ENCODE measurements at places on chromosomes 1 and 21.

GRCh38 chr1:39044762-39045161 lies 18.6 kb downstream of the NDUFS5 start:
- no peak for DNase-seq

DNA sequence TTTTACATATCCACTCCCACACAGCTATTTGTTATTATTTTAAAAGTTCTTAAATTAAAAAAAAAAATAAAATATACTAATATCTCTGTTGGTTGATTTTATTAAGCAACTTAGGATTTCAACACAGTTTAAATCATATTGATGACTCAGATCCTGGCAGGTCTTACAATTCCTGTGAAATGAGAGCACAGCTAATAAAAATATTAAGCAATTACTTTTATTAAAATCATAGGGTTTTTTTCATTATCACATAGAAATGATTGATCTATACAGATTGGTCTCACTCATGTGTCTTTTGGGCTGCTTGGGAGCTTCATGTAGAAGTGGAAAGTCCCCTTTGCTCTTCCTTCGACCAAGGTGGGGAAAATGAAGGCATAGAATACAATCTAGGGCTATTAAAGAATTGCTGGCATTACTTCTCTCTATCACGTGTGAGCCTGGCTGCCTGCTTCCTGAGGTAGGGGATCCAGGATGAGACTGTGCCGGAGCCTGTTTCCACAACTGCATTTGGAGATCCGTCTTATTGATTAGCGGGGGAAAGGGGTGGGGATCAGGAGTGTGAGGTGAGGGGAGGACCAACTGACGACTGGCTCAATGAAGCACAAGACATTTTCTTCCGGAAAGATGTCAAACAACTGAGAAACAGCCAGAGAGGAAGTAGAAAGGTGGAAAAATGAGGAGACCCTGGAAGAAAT lies 858.0 kb downstream of the USP25 start:
- DNase-seq: no peak

DNA sequence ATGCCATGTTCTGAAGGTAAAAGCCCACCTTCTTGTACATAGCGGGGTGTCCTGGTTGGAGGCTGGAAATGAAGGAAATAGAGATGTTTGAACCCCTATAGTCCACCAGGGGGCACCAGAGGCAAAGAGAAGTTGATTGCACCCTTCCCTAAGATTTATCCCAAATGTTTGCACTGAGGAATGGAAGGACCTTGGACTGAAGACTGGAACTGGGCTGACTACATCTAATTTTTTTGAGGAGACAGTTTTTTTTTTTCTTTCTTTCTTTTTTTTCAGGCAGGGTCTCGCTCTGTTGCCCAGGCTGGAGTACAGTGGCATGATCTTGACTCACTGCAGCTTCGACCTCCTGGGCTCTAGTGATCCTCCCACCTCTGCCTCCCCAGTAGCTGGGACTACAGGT lies 55.3 kb upstream of the EIF4G3 start:
- peak; percentile 32 for DNase-seq

DNA sequence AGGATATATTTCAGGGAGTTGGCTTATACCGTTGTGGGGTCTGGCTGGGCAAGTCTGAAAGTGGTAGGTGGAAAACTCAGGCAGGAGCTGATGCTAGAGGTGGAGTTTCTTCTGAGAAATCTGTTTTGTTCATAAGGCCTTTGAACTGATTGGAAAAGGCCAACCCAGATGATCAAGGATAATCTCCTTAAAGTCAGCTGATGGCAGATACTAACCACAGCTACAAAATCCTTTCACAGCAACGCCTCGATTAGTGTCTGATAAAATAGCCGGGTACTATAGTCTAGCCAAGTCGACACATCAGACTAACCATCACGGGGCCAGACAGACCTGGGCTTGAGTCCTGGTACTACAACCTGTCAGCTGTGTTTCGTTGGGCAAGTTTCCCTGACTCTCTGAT lies 21.4 kb downstream of the OPRD1 start:
- DNase-seq: no peak

DNA sequence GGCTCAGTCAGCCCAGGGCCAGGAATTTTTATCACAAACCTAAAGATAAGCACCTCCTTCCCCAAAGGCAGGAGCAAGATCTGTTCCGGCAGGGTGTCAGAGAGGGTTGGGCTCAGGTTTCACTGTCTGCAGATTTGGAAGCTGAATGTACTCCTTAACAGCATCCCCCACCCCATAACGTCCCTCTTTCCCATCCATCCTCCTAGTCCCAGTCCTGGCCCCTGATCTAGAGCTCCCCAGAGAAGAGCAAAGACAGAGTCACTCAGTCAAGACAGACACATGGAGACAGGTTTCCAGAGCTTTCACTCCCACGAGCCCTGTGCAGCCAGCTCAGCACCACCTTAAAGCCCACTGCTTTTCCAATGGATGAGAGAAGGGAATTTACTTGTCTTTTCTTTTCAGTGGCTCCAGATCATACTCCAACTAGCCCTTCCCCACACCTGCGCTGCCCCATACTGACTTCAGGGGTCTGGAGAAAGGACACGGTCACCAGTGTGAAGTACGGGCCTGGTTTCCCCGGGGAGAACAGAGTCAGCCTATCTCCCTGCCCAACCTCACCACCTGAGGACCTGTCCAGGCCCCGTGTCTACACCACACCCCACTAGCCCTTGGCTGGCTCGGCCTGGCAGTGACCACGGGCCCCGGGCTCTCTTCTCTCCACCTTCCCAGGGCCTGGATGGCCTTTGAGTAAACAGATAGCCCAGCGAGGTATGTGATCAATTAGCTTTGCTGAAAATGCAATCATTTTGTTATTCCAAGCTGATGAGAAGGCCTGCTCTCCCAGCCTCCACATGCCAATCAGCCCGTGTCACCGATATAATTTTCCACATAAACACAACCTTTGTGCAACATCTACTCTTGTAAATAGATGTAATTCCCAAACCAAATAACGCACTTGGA lies 249.1 kb downstream of the FOXD2 start:
- DNase-seq: no peak

GRCh38 chr1:85074365-85074964 lies 26.2 kb upstream of the MCOLN3 start:
- DNase-seq: no peak

- DNase-seq: no peak
These were observed 24.2 kb upstream of the OSBPL9 start for GRCh38 chr1:51592711-51593110.

All from Jurkat, Clone E6-1 (cell line).